ENCODE measurements at places on chromosomes 12 and 14. TPM values are rescaled to one million over a fixed set of nuclear protein-coding genes. Genes with fewer than 3 reads are reported as not detected.

The ASPG gene
- 5.3 TPM for total RNA-seq

The IQSEC3 gene
- 4.6 TPM for total RNA-seq

The OR5AU1 gene
- not detected for total RNA-seq

The MYF5 gene
- total RNA-seq, result not detected

The C12orf60 gene
- total RNA-seq, result 0.17 TPM

The KRT72 gene
- total RNA-seq, result not detected

The EPYC gene
- not detected for total RNA-seq

The GPR84 gene
- total RNA-seq, result 0.96 TPM

The KRT73 gene
- 0.52 TPM for total RNA-seq

The IL23A gene
- 0.81 TPM for total RNA-seq

The CCDC175 gene
- not detected for total RNA-seq

The INHBC gene
- total RNA-seq, result not detected

The NDRG2 gene
- 127 TPM for total RNA-seq

The AMIGO2 gene
- total RNA-seq, result 22.8 TPM

The CCDC38 gene
- total RNA-seq, result not detected

The CLEC4D gene
- 1.1 TPM for total RNA-seq

The SIX6 gene
- not detected for total RNA-seq

The OR6C2 gene
- total RNA-seq, result not detected

The RAB15 gene
- 21.5 TPM for total RNA-seq

The OTOGL gene
- total RNA-seq, result 0.09 TPM

The JPH4 gene
- 6.2 TPM for total RNA-seq

The KRT6A gene
- 3.0 TPM for total RNA-seq

The B4GALNT1 gene
- total RNA-seq, result 0.93 TPM

The SERPINA9 gene
- not detected for total RNA-seq

The OLR1 gene
- 96.1 TPM for total RNA-seq

The TMEM229B gene
- 5.4 TPM for total RNA-seq

The HCAR1 gene
- 0.20 TPM for total RNA-seq

The PCNX1 gene
- 46.5 TPM for total RNA-seq

The KRT6C gene
- not detected for total RNA-seq

The PPP4R4 gene
- total RNA-seq, result 2.2 TPM

The TAS2R9 gene
- not detected for total RNA-seq

The ETFBKMT gene
- 2.8 TPM for total RNA-seq

The POTEG gene
- total RNA-seq, result not detected

The PLBD1 gene
- 49.3 TPM for total RNA-seq

The TEX52 gene
- not detected for total RNA-seq

The CDKL1 gene
- 20.7 TPM for total RNA-seq

The METTL1 gene
- 26.9 TPM for total RNA-seq

The SLC16A7 gene
- 26.0 TPM for total RNA-seq

The RNU6-7 gene
- total RNA-seq, result not detected

The CLEC4C gene
- total RNA-seq, result not detected

The SERPINA5 gene
- 0.41 TPM for total RNA-seq

The CCDC198 gene
- not detected for total RNA-seq

The TSPAN9 gene
- 81.2 TPM for total RNA-seq

The MYO1H gene
- total RNA-seq, result 0.64 TPM

The PKP2 gene
- 1.9 TPM for total RNA-seq

The ACSS3 gene
- total RNA-seq, result 35.9 TPM

The C12orf54 gene
- not detected for total RNA-seq
